Esophagus muscularis mucosa (tissue), 4 donors: ENCODE measurements at places on chromosomes 11 and 22.

GRCh38 chr11:61187505-61188130 is 15.7 kb upstream of the PGA3 start:
- DNase-seq = peak; percentile 94

- DNase-seq = no peak
These were observed 24.0 kb upstream of the CADM1 start for GRCh38 chr11:115528225-115528624.

GRCh38 chr11:17575431-17576425 is 28.7 kb downstream of the OTOG start:
- DNase-seq = no peak

- no peak for DNase-seq
These were observed 64.9 kb downstream of the SMIM38 start for GRCh38 chr11:69220561-69221051.

DNA sequence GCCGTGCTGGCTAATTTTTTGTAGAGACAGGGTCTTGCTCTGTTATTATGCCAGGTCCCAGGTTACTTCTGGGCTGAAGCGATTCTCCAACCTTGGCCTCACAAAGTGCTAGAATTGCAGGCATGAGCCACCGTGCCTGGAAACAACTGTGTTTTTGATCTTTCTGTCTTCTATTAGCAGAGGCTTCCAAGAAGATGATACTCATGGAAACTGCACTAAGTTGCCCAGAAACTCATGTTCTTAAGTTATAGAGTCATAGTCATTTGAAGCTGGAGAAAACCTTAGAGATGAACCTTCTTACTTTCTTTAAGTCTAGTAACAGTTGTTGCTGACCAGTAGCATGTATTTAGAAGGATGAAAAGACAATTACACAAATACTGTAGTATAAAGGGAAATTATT is 37.1 kb upstream of the HSPA8 start:
- DNase-seq = no peak

DNA sequence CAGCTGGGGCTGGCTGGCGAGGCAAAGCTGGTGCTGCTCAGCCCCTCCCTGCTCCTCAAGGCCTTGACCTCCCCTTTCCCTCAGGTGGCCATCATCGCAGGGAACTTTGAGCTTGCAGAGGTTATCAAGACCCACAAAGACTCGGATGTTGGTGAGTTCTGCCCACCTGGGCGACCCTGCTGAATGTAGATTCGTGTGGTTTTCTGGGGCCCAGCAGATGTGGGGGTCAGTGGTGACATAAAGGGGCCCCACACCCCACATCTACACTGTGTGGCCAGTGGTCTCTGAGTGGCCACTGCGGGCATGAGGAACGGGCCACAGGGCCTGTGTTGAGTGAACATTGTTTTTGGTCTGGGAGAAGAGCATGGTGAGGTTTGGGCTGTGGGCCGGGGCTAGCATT is 11.9 kb downstream of the SHANK3 start:
- no peak for DNase-seq
